ENCODE measurements at places on chromosomes 13 and 19. TPM values are rescaled to one million over a fixed set of nuclear protein-coding genes. Genes with fewer than 3 reads are reported as not detected.

Gene ZFP14
- total RNA-seq = 1.4 TPM

GRCh38 chr13:29465741-29466293 lies 129.7 kb downstream of the SLC7A1 start:
- DNase-seq = peak; percentile 75

Gene ZNF283
- total RNA-seq = 6.6 TPM

DNA sequence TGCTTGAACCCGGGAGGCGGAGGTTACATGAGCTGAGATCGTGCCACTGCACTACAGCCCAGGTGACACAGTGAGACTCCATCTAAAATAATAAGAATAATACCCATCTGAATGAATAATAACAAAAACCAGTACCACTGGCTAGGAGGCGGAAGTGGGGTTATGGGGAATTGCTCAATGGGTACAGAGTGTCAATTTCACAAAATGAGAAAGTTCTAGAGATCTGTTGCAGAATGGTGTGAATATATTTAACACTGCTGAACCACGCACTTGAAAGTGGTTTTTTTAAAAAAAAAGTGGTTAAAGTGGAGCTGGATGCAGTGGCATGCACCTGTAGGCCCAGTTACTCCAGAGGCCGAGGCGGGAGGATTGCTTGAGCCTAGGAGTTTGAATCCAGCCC lies 18.5 kb downstream of the KLF2 start:
- no peak for DNase-seq

GRCh38 chr13:50401721-50402465 lies 386.6 kb downstream of the KCNRG start:
- DNase-seq = peak; percentile 36

Gene IL12RB1
- not detected for total RNA-seq

Gene KLK12
- total RNA-seq = not detected

- DNase-seq = no peak
Observed at GRCh38 chr19:49458567-49458903, 5.5 kb downstream of the ALDH16A1 start.

- DNase-seq = no peak
Observed at GRCh38 chr19:46160233-46160775, 12.3 kb downstream of the IGFL2 start.

- DNase-seq = no peak
Observed at GRCh38 chr13:75025956-75026355, 456.0 kb downstream of the TBC1D4 start.

- no peak for DNase-seq
Observed at GRCh38 chr13:39577838-39578491, 25.0 kb downstream of the LHFPL6 start.

DNA sequence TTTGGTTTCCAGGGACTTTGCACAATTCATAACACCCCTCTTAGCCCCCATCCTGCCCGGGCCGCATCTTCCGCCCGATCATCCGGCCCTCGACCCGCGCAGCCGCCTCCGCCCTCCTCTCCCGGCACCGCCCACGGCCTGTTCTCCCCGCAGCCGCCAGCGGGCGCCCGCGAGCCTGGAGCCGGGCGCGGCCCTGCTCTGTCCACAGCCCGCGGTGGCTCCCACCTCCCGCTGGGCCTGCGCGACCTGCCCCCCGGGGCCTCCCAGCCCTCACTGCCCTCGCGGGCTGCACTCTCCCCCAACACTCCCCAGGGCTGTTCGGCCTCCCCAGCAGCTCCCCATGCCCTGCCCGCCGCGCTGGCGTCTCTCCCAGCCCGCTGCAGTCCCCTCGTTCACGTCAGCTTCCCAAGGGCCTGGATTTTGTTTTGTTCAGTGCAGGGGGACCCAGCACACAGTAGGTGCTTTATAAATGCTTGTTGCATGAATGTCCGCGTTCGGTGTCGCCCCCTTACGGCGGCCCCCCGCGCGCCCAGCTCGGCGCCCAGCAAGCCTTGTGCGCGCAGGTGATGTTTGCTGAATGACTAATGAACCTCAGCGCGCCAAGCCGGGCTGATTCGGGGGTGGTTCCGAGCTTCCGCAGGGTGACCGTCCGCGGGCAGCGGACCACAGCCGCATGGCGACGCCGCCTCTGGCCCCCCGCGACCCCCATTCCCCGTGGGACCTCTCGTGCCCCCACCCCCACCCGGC lies 4.6 kb upstream of the APC2 start:
- peak; percentile 39 for DNase-seq

All from HFFc6 (cell line).